RCC 7860 (cell line): ENCODE measurements at places on chromosomes 13 and 19.

DNA sequence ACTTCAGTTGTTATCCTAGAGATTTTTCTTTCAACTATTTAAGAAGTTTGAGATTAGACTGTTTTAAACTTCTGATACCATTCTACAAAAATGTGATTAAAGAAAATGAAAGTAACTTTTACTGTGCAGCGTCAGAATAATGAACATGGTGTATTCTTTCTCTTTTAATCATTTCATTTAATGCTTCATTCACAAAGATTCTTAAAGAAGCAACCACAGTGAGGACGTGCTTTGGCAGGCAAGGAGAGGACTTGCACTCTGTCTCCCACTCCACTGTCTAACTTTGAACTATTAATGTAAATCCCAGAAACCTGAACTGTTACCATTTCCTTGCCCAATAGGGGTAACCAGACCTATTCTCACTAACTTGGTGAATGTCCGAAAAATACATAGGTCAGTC is 137.0 kb downstream of the KCNRG start:
- no peak for DNase-seq

DNA sequence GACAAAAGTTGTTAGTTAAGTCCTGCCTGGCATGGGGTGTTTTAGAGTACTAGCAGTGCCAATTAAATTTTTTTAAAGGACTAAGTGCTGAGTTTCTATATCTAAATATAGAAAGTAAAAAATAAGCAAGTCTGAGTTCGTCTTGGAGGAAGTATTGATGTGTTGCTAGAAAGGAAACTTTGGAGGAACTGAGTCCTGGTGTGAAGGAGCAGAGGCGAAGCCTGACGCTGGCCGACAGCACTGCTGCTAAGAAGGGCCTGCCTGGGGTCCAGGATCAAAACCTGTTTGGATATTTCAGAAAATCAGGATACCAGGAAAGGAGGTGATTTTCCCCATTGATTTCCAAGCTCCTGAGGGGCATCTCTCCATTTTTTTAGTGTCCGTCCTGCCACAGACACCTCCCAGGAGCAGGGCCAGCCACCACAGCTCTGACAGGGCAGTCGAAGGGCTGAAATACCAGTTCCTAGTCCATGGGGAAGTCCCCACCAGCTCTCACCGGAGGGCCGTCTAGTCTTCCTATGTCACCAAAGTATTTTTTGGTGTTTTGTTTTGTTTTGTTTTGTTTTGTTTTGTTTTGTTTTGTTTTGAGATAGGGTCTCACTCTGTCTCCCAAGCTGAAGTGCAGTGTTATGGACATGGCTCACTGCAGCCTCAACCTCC is 38.2 kb upstream of the NPAS1 start:
- DNase-seq, result no peak

- no peak for DNase-seq
Observed at GRCh38 chr13:33205224-33205623, 80.3 kb downstream of the STARD13 start.

DNA sequence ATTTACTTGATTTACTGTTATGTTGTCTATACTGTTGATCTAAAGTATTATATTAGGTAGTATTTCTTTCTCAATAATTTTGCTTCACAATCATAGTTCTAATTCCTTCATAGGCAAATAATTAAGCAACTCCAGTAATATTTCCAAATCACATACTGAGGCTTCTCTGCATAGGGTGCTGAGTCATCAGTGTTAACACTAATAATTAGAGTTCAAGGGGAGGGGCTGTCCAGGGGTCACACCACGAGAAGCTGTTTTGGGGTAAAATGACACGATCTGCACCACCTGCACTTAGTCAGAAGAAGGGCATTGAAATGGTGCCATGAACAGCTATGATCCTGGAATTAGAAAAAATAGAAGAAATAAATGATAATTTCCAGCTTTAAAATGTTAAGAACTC is 1230.9 kb upstream of the SLC10A2 start:
- DNase-seq, result no peak
